Breast epithelium (tissue), 4 donors: ENCODE measurements at places on chromosomes 16 and 17. TPM values are rescaled to one million over a fixed set of nuclear protein-coding genes. Genes with fewer than 3 reads are reported as not detected.

DNA sequence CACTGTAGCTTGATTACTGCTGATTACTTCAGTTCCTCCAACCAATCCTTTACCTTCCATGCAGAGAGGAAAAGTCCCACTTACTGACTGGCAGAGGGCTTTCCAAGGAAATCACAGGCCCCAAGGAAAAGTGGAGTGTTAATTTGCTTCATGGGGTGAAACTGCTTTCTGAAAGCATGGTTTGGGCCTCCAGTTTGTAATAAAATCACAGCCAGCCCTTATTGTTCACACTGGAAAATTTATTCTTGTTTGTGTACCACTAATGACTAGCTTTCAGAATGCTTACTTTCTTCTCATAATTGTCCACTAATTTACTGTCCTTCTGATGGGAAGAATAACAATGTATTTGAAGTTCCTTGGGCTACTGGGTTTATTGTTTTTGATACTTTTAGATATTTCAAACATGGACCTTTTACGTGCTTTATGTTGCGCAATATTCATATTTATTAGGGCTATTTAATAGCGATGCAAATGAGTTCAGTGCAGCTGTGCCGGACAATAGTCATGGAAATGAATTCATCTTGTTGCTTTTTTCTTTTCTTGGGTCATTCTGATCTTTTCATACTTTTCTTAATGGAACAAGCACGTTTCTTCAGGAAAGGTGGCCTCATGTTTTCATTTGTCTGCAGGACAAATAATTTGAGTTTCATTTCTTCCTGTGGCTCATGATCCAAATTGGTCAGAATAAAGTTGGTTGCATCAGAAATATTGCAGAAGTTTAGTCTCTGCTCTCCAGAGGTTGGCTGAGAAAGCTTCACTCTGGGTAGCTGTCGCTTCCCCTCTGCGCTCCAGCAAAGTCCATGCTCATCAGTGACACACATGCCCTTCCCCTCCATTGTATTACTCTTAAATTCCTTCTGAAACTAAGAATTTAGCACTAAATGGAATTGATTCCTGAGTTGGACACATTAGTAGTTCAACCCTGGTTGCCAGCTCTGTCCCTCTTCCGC lies 128.7 kb downstream of the PRKCA start:
- no peak for DNase-seq

DNA sequence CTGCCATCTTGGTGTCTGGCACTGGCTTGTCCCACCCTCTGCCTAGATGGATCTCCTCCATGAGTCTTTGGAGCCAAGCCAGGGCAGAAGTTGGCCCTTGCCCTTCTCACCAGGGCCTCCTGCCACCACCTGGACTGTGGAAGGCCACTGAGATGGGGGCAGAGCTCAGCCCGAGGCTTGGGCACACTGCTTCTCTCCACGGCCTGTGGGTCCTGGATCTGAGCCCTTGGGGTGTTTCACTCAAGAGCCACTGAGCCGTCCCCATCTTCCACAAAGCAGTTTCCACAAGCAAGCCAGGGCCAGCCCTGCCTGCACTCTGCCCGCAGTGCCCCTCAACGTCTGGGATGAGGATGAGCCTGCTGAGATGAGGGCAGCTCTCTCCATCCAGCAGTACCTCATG lies 16.7 kb upstream of the CD300A start:
- no peak for DNase-seq

- peak; percentile 68 for DNase-seq
Observed at GRCh38 chr17:6711081-6711674, 2.0 kb downstream of the SLC13A5 start.

The BRIP1 gene
- 0.48 TPM for total RNA-seq

The ZNF750 gene
- not detected for total RNA-seq

DNA sequence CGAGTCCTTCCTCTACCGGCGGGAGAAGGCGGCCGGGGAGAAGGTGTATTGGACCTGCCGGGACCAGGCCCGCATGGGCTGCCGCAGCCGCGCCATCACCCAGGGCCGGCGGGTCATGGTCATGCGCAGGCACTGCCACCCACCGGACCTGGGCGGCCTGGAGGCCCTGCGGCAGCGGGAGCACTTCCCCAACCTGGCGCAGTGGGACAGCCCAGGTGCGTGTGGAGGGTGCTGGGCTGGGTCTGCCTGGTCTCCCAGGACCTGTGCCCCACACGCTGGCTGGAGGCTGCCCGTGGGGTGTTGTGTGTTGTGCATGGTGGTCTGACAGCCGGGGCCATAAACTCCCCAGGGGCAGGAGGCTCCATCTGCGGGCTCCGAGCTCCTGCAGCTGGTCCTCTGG lies 25.4 kb downstream of the FLYWCH1 start:
- DNase-seq = no peak

DNA sequence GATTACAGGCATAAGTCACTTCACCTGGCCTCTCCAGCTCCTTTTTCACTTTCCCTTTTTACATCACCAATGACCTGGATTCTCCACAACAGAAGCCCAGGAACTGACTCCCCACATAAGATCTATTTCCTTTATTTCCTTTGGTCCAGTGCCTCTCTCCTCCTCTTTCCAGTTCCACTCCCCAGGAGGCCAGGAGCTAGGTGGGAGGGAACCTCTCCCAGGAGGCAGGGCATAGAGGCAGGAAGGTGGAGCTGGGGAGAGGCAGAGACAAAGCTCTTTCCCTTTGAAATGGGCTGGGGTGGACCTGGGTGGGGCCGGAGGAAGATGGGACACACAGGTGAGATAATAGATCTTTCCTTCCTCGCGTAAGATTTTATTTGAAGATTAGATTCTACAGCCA lies 318.3 kb upstream of the TNRC6C start:
- DNase-seq = no peak

DNA sequence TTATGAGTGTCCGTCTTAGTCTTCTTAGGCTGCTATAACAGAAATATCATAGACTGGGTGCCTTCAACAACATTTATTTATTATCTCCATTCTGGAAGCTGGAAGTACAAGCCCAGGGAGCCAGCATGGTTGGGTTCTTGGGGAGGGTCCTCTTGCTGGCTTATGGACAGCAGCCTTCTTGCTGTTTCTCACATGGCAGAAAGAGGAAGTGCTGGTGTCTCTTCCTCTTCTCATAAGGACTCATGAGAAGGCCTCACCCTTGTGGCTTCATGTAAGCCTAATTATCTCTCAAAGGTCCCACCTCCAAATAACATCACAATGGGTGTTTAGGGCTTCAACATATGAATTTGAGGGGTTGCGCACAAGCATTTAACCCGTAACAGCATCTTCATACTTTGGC lies 207.0 kb upstream of the COX10 start:
- DNase-seq = no peak

GRCh38 chr16:51306886-51307595 lies 156.0 kb upstream of the SALL1 start:
- no peak for DNase-seq

GRCh38 chr17:69454051-69454450 lies 39.6 kb downstream of the MAP2K6 start:
- DNase-seq = no peak
